ENCODE measurements at places on chromosomes 2 and 18.
A peak's percentile ranks its signal among the peaks of the same experiment; 100 is the strongest.

- DNase-seq: no peak
Observed at GRCh38 chr2:181052523-181052891, 72.1 kb downstream of the UBE2E3 start.

- DNase-seq: peak; percentile 31
Observed at GRCh38 chr2:147045113-147045512, 799.7 kb upstream of the ACVR2A start.

DNA sequence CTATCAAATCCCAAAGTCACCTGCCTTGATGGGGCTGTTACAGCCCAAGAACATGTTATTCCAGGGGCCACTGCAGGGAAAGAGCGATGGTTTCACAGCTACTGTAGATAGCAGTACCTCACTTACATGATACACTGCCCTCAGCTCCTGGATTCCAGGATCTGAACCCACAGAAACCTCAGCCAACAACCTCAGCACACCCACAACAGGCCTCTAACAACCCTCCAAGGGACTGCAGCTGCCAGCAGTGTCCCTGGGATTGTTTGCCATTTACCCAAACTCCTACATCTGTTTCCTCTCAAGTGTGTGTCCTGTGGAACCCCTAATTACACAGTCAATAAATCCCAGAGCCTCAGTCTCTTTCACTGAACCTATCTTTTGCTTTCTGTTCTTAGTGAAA lies 28.2 kb downstream of the OSBPL1A start:
- no peak for DNase-seq

DNA sequence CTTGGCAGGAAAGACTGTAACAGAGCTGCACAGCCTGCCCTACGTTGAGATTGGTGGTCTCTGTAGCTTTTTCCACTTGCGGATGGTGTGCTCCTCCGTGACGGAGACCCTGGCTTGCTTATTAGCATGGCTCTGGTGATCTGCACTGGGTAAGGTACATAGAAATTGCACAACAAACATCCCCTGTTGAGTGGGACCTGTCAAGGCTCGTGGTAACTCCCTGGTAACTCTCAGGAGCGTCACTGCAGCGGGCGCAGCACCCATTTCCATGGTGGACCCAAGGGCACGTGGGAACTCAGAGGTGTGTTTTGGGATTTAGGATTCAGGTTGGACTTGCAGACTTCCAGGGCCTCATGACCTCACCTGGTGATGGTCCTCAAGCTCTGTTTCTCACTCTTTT lies 1.1 kb downstream of the TRAF3IP1 start:
- no peak for DNase-seq

GRCh38 chr2:224556381-224556780 lies 28.8 kb downstream of the CUL3 start:
- DNase-seq: no peak

GRCh38 chr18:7954238-7954637 lies 387.1 kb downstream of the PTPRM start:
- no peak for DNase-seq

- DNase-seq: no peak
Observed at GRCh38 chr2:175605640-175606009, 396.4 kb downstream of the LNPK start.

GRCh38 chr2:178427458-178427857 lies 23.5 kb downstream of the PRKRA start:
- no peak for DNase-seq

DNA sequence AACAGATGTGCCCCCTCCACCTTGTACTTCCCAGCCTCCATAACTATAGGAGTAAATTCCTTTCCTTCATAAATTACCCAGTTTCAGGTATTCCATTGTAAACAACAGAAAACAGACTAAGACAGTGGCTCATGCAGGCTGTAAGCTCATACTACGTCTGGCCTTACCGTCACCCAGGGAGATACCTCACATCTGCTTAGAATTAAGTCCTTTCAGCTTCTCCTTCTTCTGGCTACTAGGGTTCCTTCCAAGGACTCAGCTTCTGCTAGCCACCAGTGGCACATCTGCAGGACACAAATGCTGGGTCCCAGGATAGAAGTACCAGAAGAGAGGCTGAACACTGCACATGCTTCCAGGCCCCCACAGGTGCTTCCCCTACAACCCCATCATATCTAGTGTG lies 22.4 kb upstream of the FEZ2 start:
- no peak for DNase-seq

GRCh38 chr2:48424866-48425265 lies 105.1 kb upstream of the STON1 start:
- no peak for DNase-seq
